ENCODE measurements at places on chromosomes 11 and 22.

GRCh38 chr22:37425800-37426705 is 1.2 kb downstream of the ELFN2 start:
- H3K27me3 ChIP-seq, result no peaks in the 10 kb centered on the region
- H3K36me3 ChIP-seq, result no peaks in the 10 kb centered on the region
- no peak overlapping the region for H3K27ac ChIP-seq
- peaks cover 5% of the 10 kb centered on the region for H3K4me1 ChIP-seq

DNA sequence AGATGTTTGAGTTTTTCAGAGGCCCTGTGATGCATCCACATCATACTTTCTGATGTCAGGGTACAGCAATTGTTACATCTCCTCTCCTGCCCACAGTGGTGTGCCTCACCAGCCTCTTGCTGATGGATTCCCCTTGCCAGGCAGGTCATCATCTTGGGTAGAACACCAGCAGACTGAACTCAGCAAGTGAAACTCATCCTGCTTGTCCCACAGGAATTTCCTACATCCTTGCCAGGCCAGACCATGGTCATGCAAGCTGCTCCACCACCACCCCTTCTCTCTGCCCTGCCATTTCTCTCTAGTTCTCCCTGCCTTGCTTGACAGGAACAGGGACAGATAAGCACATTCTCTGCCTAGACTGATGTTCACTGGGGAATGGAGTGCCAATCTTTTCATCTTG is 85.9 kb downstream of the PAX6 start:
- H3K4me1 ChIP-seq, result no peaks in the 10 kb centered on the region
- DNase-seq, result no peak
- no peak overlapping the region for H3K4me3 ChIP-seq
- H3K27ac ChIP-seq, result no peak overlapping the region
- H3K36me3 ChIP-seq, result no peaks in the 10 kb centered on the region
- H3K27me3 ChIP-seq, result no peaks in the 10 kb centered on the region

DNA sequence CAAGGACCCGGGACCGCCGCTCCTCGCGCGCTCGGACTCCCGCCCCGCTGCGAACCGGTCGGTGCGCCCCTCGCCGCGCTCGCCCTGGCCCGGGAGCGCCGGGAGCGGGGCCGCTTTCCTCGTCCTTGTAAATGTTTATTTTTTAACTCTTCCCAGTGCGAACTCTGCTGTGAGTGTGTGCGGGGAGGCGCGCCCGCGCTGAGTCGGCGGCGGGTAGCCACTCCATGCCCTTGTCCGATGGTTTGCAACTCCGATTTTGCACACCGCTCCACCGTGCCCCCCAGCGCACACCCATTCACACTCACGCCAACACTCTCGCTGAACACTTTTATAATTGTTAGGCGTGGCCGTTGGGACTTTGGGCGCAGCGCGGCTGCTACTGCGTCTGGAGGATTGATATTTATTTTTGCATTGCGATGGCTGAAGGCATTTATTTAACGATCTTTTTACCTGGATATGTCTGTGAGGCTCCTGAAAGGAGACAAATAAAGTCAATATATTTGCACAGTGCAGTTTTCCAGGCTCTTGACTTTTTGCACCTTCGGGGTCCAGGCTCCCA is 1.0 kb downstream of the C11orf96 start:
- peak overlapping the region; percentile 91 for H3K4me3 ChIP-seq
- H3K27ac ChIP-seq, result peak overlapping the region; percentile 97
- H3K27me3 ChIP-seq, result no peaks in the 10 kb centered on the region

DNA sequence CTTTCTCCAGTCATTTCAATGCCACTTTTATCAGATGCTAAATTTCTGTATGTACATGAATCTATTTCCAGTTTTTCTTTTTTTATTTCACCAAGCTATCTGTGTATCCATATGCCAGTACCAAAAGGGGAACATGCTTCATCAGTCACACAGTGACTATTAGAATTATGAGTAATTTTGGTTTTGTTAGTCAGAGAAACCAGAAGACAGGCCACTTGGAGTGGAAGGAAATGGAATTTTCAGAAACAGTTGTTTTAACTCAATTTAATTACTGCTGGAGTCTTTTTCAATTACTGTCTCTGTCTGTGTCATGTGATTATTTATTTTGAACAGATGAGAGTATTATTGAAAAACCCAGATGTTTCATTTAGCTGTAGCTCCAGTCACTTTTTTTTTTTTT is 84.6 kb upstream of the ANO3 start:
- no peaks in the 10 kb centered on the region for H3K36me3 ChIP-seq
- H3K4me3 ChIP-seq, result no peak overlapping the region
- no peak for DNase-seq
- no peaks in the 10 kb centered on the region for H3K4me1 ChIP-seq

DNA sequence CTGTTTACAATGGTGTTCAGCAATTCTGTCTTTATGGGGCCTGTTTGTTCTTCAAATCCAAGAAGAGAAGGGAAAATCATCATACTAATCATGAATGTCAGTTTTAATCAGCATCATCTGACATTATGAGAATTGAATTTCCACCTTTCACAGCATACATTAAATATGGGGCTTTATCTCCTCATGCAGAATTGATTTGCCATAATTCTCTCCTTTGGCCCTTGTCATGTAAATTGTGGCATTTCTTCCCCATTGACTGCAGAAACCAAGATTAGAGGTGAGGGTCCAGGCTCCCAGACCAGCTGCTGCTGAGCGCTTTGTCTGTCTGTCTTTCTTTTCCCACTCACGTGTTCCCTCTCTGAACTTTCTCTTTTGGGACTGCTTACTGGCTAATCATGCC is 232.1 kb upstream of the NAV2 start:
- no peaks in the 10 kb centered on the region for H3K36me3 ChIP-seq
- no peaks in the 10 kb centered on the region for H3K27me3 ChIP-seq
- DNase-seq, result no peak
- no peak overlapping the region for H3K27ac ChIP-seq
- no peak overlapping the region for H3K4me3 ChIP-seq

DNA sequence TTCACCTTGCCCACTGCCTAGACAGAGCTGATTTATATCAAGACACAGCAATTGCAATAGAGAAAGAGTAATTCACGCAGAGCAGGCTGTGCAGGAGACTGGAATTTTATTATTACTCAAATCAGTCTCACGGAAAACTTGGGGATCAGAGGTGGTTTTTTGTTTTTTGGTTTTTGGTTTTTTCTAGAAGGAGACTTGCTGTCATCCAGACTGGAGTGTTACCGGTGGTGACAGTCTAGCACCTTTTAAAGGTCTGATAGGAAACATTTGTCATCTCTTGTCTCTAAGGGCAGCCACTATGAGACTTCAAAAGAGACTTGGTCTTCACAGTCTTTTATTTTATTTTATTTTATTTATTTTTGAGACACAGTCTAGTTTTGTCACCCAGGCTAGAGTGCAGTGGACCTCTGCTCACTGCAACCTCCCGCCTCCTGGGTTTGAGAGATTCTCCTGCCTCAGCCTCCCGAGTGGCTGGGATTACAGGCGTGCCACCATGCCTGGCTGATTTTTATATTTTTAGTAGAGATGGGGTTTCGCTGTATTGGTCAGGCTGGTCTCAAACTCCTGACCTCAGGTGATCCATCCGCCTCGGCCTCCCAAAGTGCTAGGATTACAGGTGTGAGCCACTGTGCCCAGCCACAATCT is 19.1 kb downstream of the APOBEC3H start:
- H3K4me1 ChIP-seq, result no peaks in the 10 kb centered on the region
- no peak for DNase-seq
- H3K27me3 ChIP-seq, result no peaks in the 10 kb centered on the region
- no peak overlapping the region for H3K27ac ChIP-seq
- H3K36me3 ChIP-seq, result no peaks in the 10 kb centered on the region
- no peak overlapping the region for H3K4me3 ChIP-seq

GRCh38 chr11:120655589-120655988 is 144.0 kb downstream of the GRIK4 start:
- H3K27me3 ChIP-seq, result no peaks in the 10 kb centered on the region
- no peaks in the 10 kb centered on the region for H3K4me1 ChIP-seq
- no peaks in the 10 kb centered on the region for H3K36me3 ChIP-seq
- no peak for DNase-seq
- H3K27ac ChIP-seq, result no peak overlapping the region

GRCh38 chr22:33405194-33405593 is 347.0 kb upstream of the SYN3 start:
- no peaks in the 10 kb centered on the region for H3K27me3 ChIP-seq
- no peak overlapping the region for H3K4me3 ChIP-seq
- no peaks in the 10 kb centered on the region for H3K36me3 ChIP-seq
- no peak overlapping the region for H3K27ac ChIP-seq
- no peaks in the 10 kb centered on the region for H3K4me1 ChIP-seq

DNA sequence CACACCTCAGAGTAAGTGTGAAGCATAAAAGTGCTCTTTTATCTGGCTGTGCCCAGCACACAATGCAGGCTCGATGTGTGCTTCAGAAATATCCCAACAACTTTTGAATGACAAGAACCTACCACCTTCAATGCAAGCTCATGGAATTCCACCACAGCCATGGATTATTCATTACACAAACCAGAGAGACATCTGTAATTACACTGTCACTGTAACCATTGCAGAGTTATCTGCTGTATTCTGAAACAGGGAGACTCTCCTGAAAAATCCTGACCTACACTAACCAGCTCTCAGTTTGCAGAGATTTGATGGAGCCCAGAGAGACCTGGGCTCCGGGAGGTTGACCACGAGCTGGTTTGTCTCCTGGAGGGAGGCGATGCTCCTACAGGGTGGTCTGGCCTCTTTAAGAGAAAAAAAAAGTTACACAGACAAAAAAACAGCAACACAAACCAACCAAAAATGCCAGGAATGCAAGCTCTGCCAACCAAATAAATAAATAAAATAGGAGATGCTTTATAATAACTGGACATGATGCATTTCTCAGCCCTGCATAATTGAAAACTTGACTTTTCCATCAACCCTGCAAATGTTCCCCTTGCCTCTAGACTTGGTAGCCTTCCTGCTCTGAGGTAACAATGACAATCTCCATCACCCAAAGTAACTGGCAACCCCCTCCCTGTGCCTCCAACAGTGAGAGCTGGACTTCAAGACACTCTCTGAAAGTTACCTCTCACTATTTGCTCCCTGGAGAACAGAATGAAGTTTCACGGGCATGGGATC is 69.7 kb downstream of the ETS1 start:
- DNase-seq, result no peak
- H3K4me3 ChIP-seq, result peak overlapping the region; percentile 1
- peak overlapping the region; percentile 42 for H3K27ac ChIP-seq

- H3K27me3 ChIP-seq, result no peaks in the 10 kb centered on the region
- no peaks in the 10 kb centered on the region for H3K36me3 ChIP-seq
- peak within 1 kb of the TSS; percentile 92 for H3K27ac ChIP-seq
- peak; percentile 63 for DNase-seq
- peaks cover 27% of the 10 kb centered on the region for H3K4me1 ChIP-seq
Observed at GRCh38 chr11:313787-314553, at the start of gene IFITM1. Gene IFITM1, plus strand, starts transcription at chr11:314040. Its CDS starts 131 bp downstream, at chr11:314171.

- H3K27ac ChIP-seq, result no peak overlapping the region
- no peak overlapping the region for H3K4me3 ChIP-seq
Observed at GRCh38 chr11:66850588-66851238, 6.2 kb upstream of the LRFN4 start.

- H3K27me3 ChIP-seq, result no peaks in the 10 kb centered on the region
- H3K36me3 ChIP-seq, result no peaks in the 10 kb centered on the region
- H3K27ac ChIP-seq, result no peak overlapping the region
- no peak for DNase-seq
Observed at GRCh38 chr11:86416494-86416893, 41.8 kb downstream of the CCDC81 start.

GRCh38 chr11:117876341-117877119 is at the start of gene FXYD6:
Gene FXYD6, minus strand, starts transcription at chr11:117876658. Its CDS starts 33,882 bp downstream, at chr11:117842776.
- peaks cover 44% of the 10 kb centered on the region for H3K4me1 ChIP-seq
- no peaks in the 10 kb centered on the region for H3K27me3 ChIP-seq
- peak within 1 kb of the TSS; percentile 85 for H3K27ac ChIP-seq

- peak overlapping the region; percentile 72 for H3K27ac ChIP-seq
- no peaks in the 10 kb centered on the region for H3K36me3 ChIP-seq
- no peaks in the 10 kb centered on the region for H3K27me3 ChIP-seq
- peak overlapping the region; percentile 78 for H3K4me3 ChIP-seq
- H3K4me1 ChIP-seq, result peaks cover 30% of the 10 kb centered on the region
Observed at GRCh38 chr11:63769714-63770455, 1.3 kb upstream of the ZFTA start.

GRCh38 chr11:103920449-103920848 is 116.0 kb upstream of the DDI1 start:
- no peaks in the 10 kb centered on the region for H3K36me3 ChIP-seq
- H3K27me3 ChIP-seq, result no peaks in the 10 kb centered on the region
- H3K4me3 ChIP-seq, result no peak overlapping the region
- H3K27ac ChIP-seq, result no peak overlapping the region
- DNase-seq, result no peak

DNA sequence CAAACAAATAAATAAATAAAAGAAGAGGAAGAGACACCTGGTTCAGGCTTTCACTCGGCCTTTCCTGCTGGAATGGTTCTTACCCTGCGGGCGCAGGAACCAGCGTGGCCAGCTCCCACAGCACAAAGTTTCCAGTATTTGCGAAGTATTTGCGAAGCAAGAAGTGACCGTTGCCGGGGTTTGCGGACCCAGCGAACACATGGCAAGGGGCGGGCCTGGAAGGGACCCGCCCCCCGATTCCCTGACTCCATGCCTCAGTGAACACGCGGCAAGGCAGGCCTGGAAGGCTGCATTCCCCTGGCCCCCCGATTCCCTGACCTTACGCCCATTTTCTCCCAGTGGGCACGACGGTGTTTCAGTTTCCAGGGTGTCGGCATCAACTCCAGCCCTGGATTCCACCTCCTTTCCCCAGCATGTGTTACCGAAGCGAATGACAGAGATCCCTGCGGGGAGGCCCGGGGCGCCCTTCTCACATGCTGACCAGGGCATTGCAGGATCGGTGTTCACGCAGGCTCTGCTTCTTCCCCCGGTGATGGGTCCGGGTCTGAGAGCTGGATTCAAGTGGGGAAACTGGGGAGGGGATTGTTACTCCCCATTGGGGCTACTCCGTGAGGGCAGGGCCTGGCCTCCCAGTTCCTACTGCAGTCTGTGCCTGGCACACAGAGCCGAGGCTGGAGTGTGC is 102.8 kb downstream of the MPPED1 start:
- H3K4me3 ChIP-seq, result no peak overlapping the region
- no peaks in the 10 kb centered on the region for H3K27me3 ChIP-seq

GRCh38 chr11:97290464-97291041 is 900.7 kb downstream of the JRKL start:
- H3K36me3 ChIP-seq, result no peaks in the 10 kb centered on the region
- H3K27ac ChIP-seq, result no peak overlapping the region
- no peak overlapping the region for H3K4me3 ChIP-seq
- no peak for DNase-seq
- no peaks in the 10 kb centered on the region for H3K4me1 ChIP-seq

- H3K4me1 ChIP-seq, result no peaks in the 10 kb centered on the region
- H3K27me3 ChIP-seq, result no peaks in the 10 kb centered on the region
- H3K27ac ChIP-seq, result no peak overlapping the region
- H3K4me3 ChIP-seq, result no peak overlapping the region
Observed at GRCh38 chr11:120258661-120259060, 18.7 kb downstream of the POU2F3 start.

DNA sequence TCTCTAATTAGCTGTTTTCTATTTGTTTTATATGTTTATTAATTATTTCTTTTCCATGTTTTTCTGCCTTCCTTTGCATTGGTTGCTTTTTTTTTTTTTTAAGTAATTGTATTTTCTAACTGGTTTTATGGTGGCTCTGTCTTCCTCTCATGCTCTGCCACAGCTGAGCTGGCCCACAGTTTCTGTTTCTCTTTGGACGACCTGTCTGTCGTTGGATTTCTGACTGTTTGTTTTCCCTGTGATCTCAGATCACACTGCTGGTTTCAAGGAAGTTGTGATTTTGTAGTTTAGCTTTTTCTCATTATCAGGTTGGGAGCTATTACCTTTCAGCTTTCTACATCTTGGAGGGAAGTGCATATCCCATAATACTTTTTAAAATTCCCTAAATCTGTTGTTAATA is 15.9 kb upstream of the OR6M1 start:
- DNase-seq, result peak; percentile 17
- H3K4me3 ChIP-seq, result no peak overlapping the region
- no peak overlapping the region for H3K27ac ChIP-seq
- H3K4me1 ChIP-seq, result no peaks in the 10 kb centered on the region
